Activated naive CD4-positive, alpha-beta T cell (primary cell): ENCODE measurements at places on chromosomes 3 and 15.

DNA sequence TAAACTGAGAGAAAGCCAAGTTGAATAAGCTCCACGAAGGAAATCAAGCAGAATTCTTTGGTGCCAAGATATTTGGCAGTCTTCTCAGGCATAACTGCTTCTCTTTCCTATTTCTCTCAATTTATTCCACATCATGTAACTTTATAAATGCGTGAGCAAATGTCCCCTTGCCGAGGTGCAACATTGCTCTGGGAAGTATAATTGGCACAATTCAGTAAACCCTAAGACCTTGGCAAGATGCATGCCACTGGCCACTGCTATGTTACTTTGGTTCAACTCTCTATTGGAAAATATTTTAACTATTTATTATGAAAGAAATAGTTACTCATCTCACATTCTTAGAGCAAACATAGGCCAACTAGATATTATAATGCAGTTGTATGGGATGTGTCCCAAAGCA is 170.2 kb downstream of the SUCNR1 start:
- DNase-seq: no peak

GRCh38 chr15:47742742-47743141 is 25.4 kb downstream of the SEMA6D start:
- DNase-seq: no peak

DNA sequence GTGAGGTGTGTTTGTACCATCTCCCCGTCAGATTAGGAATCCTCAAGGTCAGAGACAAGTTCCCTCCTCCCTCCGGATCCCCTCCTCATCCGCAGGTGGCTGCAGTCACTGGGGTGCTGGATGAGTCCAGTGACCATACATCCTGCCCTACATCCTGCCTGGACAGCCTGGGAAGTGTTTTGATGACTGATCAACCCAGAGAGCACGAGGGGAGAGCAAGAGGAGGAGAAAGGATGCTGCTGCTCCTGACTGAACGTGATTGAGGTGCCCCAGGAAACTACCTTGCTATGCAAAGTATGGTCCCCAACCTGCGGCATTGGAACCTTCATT is 65.1 kb downstream of the SLC12A8 start:
- DNase-seq: no peak

DNA sequence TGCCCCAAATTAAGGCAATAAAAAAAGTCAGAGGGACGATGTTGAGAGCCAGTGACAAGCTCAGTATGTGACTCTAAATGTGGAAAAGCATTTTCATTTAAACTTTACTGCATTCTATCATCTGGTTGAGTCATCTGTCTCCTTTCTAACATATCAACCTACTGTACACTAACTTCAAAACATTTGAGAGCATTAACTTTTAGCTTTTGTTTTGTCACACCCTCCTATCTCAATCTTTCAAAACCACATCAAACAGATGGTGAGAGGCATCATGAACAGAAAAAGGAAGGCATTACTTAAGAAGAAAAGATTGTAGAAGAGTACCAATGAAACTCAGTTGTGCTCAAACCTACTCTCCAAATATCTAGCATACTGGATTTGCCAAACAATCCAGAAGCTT is 4.8 kb downstream of the LRRC58 start:
- no peak for DNase-seq

DNA sequence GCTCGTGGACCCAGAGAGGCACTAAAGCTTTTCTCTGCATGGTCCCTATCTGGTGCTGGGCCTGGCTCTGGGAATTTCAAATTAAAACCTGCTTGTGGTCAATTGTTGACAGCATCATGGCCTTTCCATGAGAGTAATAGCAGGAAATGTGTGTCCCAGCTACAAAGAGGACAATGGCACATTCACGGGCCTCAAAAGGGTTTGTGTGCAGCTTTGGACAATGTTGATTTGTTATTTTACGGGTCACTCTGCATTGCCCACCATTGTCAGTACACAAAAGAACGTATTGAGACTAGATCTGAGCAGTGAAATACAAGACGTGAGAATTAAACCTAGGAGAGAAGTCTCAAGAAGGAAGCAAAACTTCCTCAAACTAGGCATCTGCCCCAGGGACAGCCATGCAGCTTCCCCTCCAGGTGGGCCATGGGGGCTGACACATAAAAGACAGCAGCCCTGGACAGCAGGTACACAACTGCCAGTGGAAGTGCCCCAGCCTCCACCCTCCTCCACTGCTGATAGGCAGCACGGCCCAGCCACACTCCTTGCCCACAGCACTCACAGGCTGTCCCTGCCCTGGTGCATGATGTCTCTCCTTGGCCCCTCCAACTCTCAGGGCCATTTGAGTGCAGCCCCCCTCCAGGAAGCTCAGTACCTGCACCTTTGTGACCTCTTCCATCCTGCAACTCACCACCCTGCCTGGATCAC is 15.9 kb upstream of the LTF start:
- DNase-seq: no peak

DNA sequence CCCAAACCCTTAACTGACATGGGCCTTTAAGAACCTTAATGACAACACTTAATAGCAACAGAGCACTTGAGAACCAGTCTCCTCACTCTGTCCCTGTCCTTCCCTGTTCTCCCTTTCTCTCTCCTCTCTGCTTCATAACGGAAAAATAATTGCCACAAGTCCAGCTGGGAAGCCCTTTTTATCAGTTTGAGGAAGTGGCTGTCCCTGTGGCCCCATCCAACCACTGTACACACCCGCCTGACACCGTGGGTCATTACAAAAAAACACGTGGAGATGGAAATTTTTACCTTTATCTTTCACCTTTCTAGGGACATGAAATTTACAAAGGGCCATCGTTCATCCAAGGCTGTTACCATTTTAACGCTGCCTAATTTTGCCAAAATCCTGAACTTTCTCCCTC is 49.9 kb downstream of the PGPEP1L start:
- DNase-seq: no peak

DNA sequence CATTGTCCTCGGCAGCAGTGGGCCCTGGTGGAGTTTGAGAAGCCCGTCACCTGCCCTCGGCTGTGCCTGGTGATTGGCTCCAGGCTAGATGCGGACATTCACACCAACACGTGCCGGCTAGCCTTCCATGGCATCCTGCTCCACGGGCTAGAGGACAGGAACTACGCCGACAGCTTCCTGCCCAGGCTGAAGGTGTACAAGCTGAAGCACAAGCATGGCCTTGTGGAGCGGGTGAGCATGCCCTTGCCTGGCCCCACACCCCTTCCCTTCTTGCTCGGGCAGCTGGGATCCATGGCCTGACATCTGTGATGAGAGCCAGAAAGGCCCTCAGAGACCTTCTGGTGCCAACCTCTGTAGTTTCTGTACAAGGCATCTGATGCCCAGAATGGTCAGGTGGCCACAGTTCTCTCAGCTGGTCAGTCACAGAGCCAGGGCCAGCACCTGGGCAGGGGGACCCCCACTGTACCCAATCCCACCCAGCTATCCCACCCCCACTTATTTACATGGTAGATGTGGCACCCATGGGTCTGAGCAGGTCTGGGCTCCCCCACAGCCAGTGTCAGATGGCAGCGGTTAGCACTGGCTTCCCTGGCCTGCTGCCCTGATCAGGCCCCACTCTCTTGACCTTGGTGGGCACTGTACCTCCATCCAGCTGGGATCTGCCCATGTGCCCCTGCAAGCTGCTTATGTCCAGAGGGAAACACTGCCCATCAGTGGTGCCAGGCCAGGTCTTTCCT is 124.9 kb downstream of the DNAJB8 start:
- no peak for DNase-seq

- no peak for DNase-seq
Observed at GRCh38 chr3:132394320-132394719, 23.0 kb upstream of the DNAJC13 start.

GRCh38 chr3:71310359-71310979 is 273.1 kb downstream of the FOXP1 start:
- DNase-seq: no peak

GRCh38 chr15:49169880-49170597 is at the start of gene GALK2:
GALK2 (plus strand) TSS chr15:49170247; CDS start chr15:49170323, 76 bp downstream.
- peak; percentile 23 for DNase-seq

GRCh38 chr3:186526256-186526606 is 17.9 kb downstream of the CRYGS start:
- no peak for DNase-seq

DNA sequence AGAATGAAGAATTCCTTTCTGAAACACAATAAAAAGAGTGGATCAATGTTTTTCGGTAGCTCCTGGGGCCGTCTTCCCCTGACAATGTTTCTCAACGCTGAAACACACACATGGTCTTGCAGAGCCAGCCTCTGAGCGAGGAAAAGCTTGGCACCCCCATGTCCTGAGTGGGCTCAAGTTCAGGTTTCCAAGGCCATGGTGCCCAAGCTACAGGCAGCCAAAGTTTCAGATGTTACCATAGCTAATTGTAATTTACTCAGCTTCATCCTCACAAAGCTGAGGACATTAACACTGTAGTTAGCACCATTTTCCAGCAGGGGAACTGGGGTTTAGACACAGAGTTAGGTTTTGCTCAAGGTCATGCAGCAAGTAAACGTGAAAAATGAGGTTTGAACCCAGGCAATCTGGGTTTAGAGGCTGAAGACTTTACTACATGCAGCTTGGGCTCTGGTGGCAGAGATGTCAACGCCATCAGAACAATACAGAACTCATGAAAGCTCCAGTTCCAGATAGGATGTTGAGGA is 199.1 kb downstream of the TJP1 start:
- no peak for DNase-seq

GRCh38 chr3:133410191-133410892 is 10.5 kb downstream of the BFSP2 start:
- DNase-seq: no peak

- DNase-seq: no peak
Observed at GRCh38 chr3:10088256-10088655, 19.8 kb downstream of the FANCD2OS start.

DNA sequence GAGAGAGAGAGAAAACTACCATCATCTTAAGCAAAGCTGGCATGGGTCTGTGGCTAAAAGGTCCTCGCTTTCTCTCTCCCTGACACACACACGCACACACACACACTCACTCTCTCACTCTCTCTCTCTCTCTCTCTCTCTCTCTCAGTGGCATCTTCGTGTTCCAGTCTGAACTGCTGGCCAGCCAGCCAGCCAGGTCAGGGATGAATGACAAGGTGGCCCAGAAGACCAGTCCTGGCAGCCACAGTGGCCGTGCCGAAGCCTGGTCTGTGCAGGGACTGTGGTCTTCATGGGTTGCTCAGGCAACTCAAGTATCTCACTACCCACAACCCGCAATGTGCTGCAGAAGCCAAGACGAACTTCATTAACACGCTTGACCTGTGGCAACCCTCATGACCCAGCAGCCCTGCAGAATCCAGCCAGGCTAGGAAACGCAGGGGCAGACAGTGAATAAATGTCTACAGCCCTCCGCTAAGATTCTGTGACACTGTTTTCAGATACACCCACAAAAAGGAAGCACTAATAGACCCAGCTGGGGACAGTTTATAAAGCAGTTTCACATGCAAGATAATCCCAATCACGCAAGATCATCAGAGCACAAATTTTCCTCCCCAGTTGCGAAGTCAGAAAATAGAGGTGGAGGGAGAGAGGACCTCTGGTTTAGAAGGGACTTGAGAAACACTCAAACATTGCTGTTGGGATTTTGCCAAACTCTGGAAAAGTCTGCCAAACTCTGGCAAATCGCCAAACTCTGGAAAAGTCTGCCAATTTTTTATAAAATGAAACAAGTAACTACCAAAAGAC is 66.4 kb downstream of the XXYLT1 start:
- DNase-seq: no peak

DNA sequence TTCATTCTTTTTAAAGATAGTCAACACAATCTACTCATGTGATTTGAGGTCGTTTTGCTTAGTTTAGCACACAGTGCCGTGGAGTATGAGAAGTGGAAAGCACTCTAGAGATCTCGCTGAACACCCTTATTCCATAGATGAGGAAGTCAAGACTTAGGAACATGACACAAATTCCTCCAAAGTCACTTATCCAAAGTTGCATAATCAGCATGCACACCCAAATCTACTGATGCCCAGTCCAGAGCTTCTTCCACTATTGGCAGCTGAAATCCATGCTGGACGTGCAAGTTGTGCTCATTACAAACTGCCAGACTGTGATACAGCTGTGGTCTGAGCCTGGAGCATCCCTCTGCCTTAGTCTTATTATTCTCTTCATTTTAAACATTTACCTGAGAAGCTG is 83.5 kb upstream of the ZNF280D start:
- no peak for DNase-seq
